Fibroblast of lung (primary cell): ENCODE measurements at places on chromosomes 16 and 17. TPM values are rescaled to one million over a fixed set of nuclear protein-coding genes. Genes with fewer than 3 reads are reported as not detected.

DNA sequence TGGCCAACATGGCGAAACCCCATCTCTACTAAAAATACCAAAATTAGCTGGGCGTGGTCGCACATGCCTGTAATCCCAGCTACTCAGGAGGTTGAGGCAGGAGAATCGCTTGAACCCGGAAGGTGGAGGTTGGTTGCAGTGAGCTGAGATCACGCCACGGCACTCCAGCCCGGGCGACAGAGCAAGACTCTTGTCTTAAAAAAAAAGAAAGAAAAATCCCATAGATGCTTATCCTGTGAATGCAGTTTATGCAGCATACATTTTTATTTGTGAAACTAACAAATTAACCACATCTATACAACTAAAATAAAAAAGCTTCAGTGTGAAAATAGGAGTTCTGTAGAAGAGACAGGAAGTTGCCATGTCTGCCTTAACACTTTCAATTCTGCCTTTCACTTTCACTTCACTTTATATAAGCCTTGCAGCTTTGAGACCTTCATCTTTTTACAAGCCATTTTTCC is 7.1 kb downstream of the IGSF6 start:
- H3K27me3 ChIP-seq: no peaks in the 10 kb centered on the region
- no peaks in the 10 kb centered on the region for H3K4me1 ChIP-seq
- DNase-seq: no peak
- peak overlapping the region; percentile 52 for H3K27ac ChIP-seq

- no peak overlapping the region for H3K4me3 ChIP-seq
- no peaks in the 10 kb centered on the region for H3K27me3 ChIP-seq
- DNase-seq: no peak
- H3K36me3 ChIP-seq: peaks cover 1% of the 10 kb centered on the region
- no peaks in the 10 kb centered on the region for H3K4me1 ChIP-seq
- no peak overlapping the region for H3K27ac ChIP-seq
Observed at GRCh38 chr16:56413381-56413780, 12.0 kb downstream of the AMFR start.

- no peaks in the 10 kb centered on the region for H3K36me3 ChIP-seq
- H3K27me3 ChIP-seq: no peaks in the 10 kb centered on the region
- no peaks in the 10 kb centered on the region for H3K4me1 ChIP-seq
- H3K4me3 ChIP-seq: no peak overlapping the region
- no peak overlapping the region for H3K27ac ChIP-seq
Observed at GRCh38 chr17:43142153-43142552, 17.0 kb upstream of the BRCA1 start.

GRCh38 chr17:42586514-42587230 is 9.1 kb upstream of the PSMC3IP start:
- H3K4me3 ChIP-seq: no peak overlapping the region
- H3K36me3 ChIP-seq: peaks cover 14% of the 10 kb centered on the region
- no peaks in the 10 kb centered on the region for H3K27me3 ChIP-seq
- no peaks in the 10 kb centered on the region for H3K4me1 ChIP-seq
- no peak overlapping the region for H3K27ac ChIP-seq

GRCh38 chr17:27155866-27156265 is 138.0 kb upstream of the WSB1 start:
- H3K27me3 ChIP-seq: no peaks in the 10 kb centered on the region
- no peak overlapping the region for H3K4me3 ChIP-seq
- no peaks in the 10 kb centered on the region for H3K36me3 ChIP-seq
- H3K27ac ChIP-seq: no peak overlapping the region
- no peak for DNase-seq

Gene MPO
- 0.01 TPM in 2 replicates for polyA plus RNA-seq
